Sigmoid colon (tissue), 7 donors: ENCODE measurements at places on chromosomes 5 and 9. TPM values are rescaled to one million over a fixed set of nuclear protein-coding genes. Genes with fewer than 3 reads are reported as not detected.

Gene C9
- total RNA-seq, result not detected

Gene ANKRD33B
- 2.7 TPM for total RNA-seq

Gene PCDHA9
- total RNA-seq, result 0.68 TPM

Gene PKD2L2
- total RNA-seq, result not detected

DNA sequence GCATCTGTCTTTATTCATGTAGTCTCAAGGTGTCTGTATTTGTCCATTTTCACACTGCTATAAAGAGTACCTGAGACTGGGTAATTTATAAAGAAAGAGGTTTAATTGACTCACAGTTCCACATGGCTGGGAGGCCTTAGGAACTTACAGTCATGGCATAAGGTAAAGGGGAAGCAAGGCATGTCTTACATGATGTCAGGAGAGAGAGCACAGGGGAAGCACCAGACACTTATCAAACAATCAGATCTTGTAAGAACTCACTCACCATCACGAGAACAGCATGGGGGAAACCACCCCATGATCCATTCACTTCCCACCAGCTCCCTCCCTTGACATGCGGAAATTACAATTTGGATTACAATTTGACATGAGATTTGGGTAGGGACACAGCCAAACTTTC, 44.2 kb downstream of the NLN start:
- no peak for DNase-seq

DNA sequence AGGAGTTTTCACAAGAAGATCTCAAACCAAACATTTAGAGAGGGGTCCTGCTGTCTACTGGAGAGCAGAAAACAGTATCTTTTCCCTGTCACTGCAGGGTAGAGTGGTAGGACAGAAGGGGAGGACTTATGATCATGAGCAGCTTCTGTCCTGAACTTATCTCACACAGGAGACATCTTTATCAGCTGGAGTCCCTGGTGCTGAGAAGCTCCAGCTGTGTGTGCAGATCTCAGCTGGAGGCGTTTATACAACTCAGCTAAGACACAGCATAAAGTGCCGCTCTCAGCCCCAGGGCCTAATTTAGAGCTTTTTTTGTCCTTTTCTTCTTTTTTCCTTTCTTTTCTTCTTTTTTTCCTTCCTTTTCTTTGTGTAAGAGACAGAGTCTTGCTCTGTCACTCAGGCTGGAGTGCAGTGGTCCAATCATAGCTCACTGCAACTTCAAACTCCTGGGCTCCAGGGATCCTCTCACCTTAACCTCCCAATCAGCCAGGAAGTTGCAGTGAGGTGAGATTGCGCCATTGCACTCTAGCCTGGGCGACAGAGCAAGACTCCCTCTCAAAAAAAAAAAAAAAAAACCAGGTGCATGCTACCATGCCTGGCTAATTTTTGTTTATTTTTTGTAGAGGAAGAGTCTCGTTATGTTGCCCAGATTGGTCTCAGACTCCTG, 31.9 kb downstream of the CCDC125 start:
- no peak for DNase-seq

GRCh38 chr9:98057138-98057799, 737 bp downstream of the NANS start:
- no peak for DNase-seq

GRCh38 chr5:119274030-119274766, 81.6 kb upstream of the TNFAIP8 start:
- no peak for DNase-seq

DNA sequence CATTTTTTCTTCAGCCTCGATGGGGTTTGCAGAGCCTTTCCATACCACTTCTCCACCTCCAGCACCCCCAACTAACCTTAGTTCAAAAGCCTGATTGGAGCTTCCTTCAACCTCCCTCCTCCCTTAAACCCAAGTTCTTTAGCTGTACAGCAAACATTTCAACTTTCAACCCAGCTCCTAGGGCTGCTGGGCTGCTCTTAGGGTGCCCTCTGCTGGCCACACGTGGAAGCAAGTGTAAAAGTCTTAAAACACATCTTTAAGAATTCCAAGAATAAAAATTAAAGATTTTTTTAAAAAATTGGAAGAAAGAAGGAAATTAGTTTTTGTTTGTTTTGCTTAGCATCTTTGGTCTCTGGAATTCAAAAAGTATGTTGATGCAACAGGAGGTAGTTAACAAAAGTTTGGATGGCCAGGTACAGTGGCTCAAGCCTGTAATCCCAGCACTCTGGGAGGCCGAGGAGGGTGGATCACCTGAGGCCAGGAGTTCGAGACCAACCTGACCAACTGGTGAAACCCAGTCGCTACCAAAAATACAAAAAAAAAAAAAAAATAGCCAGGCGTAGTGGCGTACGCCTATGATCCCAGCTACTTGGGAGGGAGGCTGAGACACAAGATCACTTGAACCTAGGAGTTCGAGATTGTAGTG, 15.5 kb upstream of the HSD17B3 start:
- DNase-seq, result peak; percentile 70

DNA sequence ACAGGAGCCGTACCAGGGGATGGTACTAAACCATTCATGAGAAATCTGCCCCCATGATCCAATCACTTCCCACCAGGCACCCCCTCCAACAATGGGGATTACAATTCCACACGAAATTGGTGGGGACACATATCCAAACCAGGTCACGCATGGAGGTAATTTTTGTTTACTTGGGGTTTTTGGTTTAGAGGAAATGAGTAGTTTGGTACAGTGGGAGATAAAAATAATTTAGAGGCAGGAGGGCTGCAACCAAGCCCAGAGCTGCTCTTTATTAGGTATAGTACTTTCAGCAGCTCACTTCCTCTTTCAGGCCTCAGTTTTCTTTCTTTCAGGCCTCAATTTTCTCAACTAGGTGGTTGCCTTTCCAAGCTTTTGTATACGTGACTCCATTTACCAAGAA, 23.2 kb downstream of the PRUNE2 start:
- DNase-seq, result no peak

- DNase-seq, result no peak
Observed at GRCh38 chr5:170183816-170184687, 48.7 kb upstream of the C5orf58 start.

GRCh38 chr9:108634672-108635462, 220.9 kb downstream of the ACTL7B start:
- no peak for DNase-seq

GRCh38 chr5:27241564-27242257, 203.3 kb upstream of the CDH9 start:
- DNase-seq, result no peak

GRCh38 chr9:15392363-15392762, 30.3 kb upstream of the SNAPC3 start:
- DNase-seq, result no peak

GRCh38 chr5:159567461-159567860, 237.2 kb upstream of the IL12B start:
- DNase-seq, result no peak

GRCh38 chr5:178284093-178284675, 51.6 kb upstream of the PHYKPL start:
- DNase-seq, result no peak

GRCh38 chr9:92507005-92507404, 24.7 kb upstream of the ASPN start:
- no peak for DNase-seq

GRCh38 chr9:138068601-138069035, 191.0 kb downstream of the CACNA1B start:
- DNase-seq, result peak; percentile 57
